ENCODE measurements at places on chromosomes 2 and 18.
A peak's percentile ranks its signal among the peaks of the same experiment; 100 is the strongest.

- peaks cover 14% of the 10 kb centered on the region for H3K27me3 ChIP-seq
- H3K27ac ChIP-seq = no peak overlapping the region
- H3K36me3 ChIP-seq = no peaks in the 10 kb centered on the region
These were observed 3.6 kb upstream of the KCNJ3 start for GRCh38 chr2:154694881-154695280.

DNA sequence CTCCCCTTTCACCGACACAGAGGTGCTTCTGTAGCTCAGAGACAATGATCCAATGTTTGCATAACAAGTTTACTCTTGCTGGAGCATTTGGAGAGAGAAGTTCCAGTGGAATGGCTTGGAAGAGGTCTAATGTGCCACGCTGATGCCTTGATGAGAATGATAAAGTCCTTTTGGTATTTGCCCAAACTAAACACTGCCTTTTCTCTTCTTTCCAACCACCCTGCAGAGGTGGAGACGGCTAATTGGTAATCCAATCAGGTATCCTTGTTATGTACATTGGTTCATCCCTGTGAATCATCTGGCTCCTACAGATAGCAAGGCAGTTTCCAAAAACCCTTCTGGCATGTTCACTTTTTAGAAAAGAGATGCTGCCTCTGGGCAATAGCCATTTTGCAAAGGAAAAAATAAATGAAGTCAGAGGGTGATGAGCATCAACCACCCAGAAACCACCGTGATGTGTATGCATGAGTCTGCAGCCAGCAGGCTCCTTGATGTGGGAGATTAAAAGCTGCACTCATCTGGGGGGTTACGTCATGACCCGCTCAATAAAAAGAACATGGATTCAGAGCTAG lies 40.6 kb downstream of the KIAA2012 start:
- DNase-seq = no peak
- H3K36me3 ChIP-seq = no peaks in the 10 kb centered on the region
- peaks cover 74% of the 10 kb centered on the region for H3K27me3 ChIP-seq
- no peaks in the 10 kb centered on the region for H3K4me1 ChIP-seq
- H3K4me3 ChIP-seq = no peak overlapping the region
- H3K27ac ChIP-seq = no peak overlapping the region

DNA sequence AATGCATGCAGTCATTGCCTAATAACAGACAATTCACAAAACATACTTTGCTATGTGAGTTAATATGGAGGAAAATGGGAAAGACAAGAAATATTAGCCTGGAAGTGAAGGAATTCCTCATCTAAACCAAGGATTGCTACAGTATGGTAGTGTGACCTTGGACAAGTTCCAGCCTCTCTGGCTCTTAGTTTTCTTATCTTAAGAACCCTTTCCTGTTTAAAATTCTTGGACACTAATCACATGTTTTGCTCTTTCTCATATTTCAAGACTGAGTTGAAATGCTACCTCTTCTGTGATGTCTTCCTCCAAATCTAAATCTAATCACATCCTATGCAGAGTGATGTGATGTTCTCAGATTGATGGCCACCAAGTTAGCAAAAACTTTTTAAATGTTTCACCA lies 20.8 kb upstream of the ADAM23 start:
- H3K27me3 ChIP-seq = peaks cover 14% of the 10 kb centered on the region
- no peaks in the 10 kb centered on the region for H3K4me1 ChIP-seq
- H3K27ac ChIP-seq = no peak overlapping the region
- H3K36me3 ChIP-seq = no peaks in the 10 kb centered on the region
- DNase-seq = no peak

- no peak overlapping the region for H3K27ac ChIP-seq
- no peak overlapping the region for H3K4me3 ChIP-seq
- H3K36me3 ChIP-seq = no peaks in the 10 kb centered on the region
- H3K4me1 ChIP-seq = no peaks in the 10 kb centered on the region
These were observed 11.1 kb upstream of the MTA3 start for GRCh38 chr2:42557306-42557705.

- no peak for DNase-seq
- H3K4me1 ChIP-seq = no peaks in the 10 kb centered on the region
- no peaks in the 10 kb centered on the region for H3K36me3 ChIP-seq
These were observed 176.3 kb upstream of the GLI2 start for GRCh38 chr2:120559401-120559800.

DNA sequence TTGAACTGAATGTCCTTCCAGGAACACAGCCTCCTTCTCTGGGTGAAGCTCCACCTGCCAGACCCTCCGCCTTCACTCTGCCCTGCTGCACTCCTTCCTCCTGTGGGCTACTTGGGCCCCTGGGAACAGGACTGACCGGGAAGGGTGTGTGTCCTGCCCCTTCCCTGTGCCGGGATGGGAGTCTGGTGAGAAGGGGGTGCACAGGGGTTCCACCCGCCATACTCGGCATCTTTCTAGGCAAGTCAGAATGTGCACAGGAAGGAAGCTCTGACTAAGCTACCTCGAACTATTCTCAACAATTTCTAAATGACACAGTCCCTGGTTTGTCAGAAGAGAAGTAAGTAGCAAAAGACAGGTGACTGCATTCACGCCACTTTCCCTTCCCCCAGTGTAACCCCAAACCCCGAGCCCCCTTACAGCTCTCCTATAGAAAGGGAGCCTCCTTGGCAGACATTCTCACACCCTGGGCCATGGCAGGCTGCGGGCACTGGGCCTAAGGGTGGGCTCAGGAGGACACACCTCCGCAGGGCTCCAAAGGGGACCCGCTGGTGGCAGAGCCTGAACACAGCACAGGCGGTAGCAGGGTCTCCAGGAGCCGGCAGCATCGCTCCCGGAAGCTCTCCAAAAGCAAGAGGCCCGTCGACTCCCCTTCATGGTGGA lies 184.1 kb downstream of the HDAC4 start:
- no peaks in the 10 kb centered on the region for H3K36me3 ChIP-seq
- DNase-seq = no peak
- H3K27me3 ChIP-seq = no peaks in the 10 kb centered on the region
- peaks cover 74% of the 10 kb centered on the region for H3K4me1 ChIP-seq
- H3K27ac ChIP-seq = peak overlapping the region; percentile 83

DNA sequence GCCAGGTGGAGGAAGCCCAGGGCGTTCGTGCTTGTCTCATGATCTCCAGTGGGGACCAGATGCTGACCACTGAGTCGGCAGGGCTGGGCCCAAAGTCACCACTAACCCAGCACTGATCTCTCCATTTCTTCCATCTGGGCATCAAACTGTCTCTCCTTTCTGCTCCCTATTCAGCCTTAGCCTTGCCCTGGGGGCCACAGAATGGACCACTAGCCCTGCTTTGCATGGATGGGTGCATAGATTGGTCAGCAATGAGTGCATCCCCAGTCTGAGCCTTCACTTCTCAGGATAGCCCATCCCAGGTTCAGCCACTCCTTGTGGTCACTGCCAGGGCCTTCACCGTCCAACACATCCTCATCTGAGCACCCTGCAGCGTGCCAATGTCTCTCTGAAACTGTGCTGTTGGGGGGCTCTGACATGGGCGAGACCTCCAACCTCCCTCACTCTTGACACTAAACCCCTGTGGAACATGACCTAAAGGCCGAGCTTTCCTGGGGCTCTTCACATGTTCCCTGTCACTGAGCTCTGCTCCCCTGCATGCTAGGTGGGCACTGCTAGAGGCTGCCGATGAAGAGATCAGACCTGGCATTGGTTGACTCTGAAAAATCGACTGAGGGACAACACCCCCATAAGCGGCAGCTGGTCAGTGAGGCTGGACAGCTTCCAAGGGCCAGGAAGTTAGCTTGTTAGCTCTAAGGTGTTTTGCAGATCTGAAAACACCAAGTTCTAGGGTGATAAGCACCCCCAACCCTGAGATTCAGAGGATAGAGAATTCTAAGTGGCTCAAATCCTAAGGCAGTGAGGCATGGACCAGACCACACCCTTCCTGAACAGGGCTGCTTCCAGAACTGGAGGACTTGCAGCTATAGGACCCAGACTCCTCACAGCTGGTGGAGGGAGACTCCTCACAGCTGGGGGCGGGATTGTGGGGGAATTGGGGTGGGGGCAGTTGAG lies 61.7 kb downstream of the HS1BP3 start:
- peaks cover 5% of the 10 kb centered on the region for H3K4me1 ChIP-seq
- H3K4me3 ChIP-seq = no peak overlapping the region
- peaks cover 8% of the 10 kb centered on the region for H3K27me3 ChIP-seq
- peak overlapping the region; percentile 56 for H3K27ac ChIP-seq

GRCh38 chr2:101546376-101547058 lies 71.6 kb upstream of the RFX8 start:
- no peaks in the 10 kb centered on the region for H3K4me1 ChIP-seq
- peaks cover 21% of the 10 kb centered on the region for H3K27me3 ChIP-seq
- no peak overlapping the region for H3K27ac ChIP-seq
- H3K4me3 ChIP-seq = no peak overlapping the region
- DNase-seq = no peak

DNA sequence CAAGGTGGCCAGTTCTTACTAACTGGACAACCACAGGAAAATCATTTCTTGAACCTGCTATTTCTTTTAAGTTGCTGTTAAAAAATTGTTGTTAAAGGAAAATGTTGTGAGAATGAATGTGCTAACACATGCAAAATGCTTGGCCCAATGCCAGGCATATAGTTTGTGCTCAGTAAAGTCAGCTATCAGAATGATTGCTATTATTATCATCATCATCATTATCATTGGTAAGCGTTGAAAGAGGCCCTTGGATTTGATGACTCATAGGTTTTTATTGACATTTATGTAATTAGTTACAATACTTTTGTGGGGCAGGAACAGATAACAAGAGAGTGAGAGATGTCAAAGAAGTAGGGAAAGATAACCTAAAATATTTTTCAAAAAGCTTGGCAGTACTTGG lies 394.2 kb upstream of the ZEB2 start:
- H3K4me3 ChIP-seq = no peak overlapping the region
- no peak for DNase-seq
- peak overlapping the region; percentile 8 for H3K27ac ChIP-seq
- H3K4me1 ChIP-seq = peaks cover 10% of the 10 kb centered on the region
- no peaks in the 10 kb centered on the region for H3K36me3 ChIP-seq

DNA sequence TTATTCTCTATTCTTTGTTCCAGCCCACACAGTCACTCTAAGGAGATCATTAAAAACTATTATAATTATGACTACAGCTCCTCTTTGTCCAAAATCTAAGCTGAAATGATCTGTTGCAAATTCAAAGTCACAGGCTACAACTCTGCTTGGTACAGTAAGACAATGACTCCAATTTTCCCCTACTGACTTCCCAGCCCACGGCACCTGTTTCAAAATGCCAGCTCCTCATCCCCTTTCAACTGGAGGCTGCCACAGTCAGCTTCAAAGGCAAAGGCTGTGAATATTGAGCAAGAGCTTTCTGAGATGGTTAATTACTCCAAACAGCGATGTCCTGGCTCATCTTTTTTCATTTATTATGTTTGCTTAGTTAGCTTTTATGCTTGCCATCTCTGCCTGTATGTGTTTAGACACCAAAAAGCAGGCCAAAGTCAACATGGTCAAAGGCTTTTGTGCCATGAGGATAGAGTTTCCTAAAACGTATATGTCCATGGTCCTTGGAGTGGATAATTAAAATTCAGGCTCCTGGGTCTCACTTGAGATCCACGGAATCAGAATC lies 141.1 kb downstream of the DOCK10 start:
- DNase-seq = no peak
- H3K27me3 ChIP-seq = no peaks in the 10 kb centered on the region
- peaks cover 31% of the 10 kb centered on the region for H3K4me1 ChIP-seq
- H3K36me3 ChIP-seq = peaks cover 11% of the 10 kb centered on the region

DNA sequence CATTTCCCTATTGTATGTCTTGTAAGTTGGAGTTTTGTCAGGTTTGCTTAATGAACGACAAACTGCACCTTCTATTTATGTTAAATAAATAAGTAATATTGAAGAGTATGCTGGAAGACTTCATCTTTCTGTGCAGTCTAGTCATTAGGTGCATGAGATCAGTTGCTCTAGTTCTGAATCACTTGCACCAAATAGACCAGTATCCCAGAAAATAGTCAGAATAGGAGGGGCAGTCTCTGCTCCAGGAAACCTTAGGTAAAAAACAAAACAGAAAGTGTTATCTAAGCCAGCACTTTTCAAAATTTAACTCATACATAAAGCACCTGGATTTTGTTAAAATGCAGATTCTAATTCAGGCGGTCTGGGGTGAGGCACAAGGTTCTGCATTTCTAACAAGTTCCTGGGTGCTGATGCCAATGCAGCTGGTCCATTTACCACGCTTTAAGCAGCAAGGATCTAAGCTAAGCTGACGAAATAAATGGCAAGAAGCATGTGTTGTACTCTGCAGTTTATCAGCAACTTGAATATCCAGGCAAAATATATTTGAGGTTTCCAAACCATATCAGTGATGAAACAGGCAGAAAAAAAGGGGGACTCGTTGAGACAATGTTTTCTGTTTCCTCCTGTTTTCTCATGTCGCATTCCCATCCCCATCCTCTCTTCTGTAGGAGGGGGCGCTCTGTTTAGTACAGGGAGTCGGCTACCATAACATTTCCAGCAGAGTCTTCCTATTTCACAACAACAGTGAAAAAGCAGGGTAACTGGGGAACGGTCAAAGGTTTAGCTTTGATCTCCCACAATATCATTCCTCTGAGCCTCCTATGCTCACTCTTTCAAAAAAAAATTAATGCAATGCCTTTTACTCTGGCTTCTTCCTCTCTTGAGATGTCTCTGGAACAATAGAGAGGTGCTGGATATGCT lies 106.4 kb downstream of the MBD2 start:
- no peak overlapping the region for H3K27ac ChIP-seq
- peaks cover 30% of the 10 kb centered on the region for H3K27me3 ChIP-seq
- peaks cover 5% of the 10 kb centered on the region for H3K4me1 ChIP-seq
- no peak overlapping the region for H3K4me3 ChIP-seq

GRCh38 chr18:23548275-23548674 lies 38.0 kb downstream of the NPC1 start:
- H3K27ac ChIP-seq = peak overlapping the region; percentile 4
- no peak overlapping the region for H3K4me3 ChIP-seq
- H3K27me3 ChIP-seq = no peaks in the 10 kb centered on the region

- peaks cover 10% of the 10 kb centered on the region for H3K27me3 ChIP-seq
- H3K36me3 ChIP-seq = no peaks in the 10 kb centered on the region
- H3K4me3 ChIP-seq = no peak overlapping the region
- no peak for DNase-seq
These were observed 27.0 kb downstream of the LDLRAD4 start for GRCh38 chr18:13245481-13246000.

GRCh38 chr18:29823671-29824070 lies 1218.9 kb downstream of the DSC3 start:
- no peaks in the 10 kb centered on the region for H3K4me1 ChIP-seq
- H3K36me3 ChIP-seq = no peaks in the 10 kb centered on the region
- no peak for DNase-seq
- no peak overlapping the region for H3K27ac ChIP-seq
